Coronary artery (tissue), 2 donors: ENCODE measurements at places on chromosomes 5 and 9.
A peak's percentile ranks its signal among the peaks of the same experiment; 100 is the strongest.

DNA sequence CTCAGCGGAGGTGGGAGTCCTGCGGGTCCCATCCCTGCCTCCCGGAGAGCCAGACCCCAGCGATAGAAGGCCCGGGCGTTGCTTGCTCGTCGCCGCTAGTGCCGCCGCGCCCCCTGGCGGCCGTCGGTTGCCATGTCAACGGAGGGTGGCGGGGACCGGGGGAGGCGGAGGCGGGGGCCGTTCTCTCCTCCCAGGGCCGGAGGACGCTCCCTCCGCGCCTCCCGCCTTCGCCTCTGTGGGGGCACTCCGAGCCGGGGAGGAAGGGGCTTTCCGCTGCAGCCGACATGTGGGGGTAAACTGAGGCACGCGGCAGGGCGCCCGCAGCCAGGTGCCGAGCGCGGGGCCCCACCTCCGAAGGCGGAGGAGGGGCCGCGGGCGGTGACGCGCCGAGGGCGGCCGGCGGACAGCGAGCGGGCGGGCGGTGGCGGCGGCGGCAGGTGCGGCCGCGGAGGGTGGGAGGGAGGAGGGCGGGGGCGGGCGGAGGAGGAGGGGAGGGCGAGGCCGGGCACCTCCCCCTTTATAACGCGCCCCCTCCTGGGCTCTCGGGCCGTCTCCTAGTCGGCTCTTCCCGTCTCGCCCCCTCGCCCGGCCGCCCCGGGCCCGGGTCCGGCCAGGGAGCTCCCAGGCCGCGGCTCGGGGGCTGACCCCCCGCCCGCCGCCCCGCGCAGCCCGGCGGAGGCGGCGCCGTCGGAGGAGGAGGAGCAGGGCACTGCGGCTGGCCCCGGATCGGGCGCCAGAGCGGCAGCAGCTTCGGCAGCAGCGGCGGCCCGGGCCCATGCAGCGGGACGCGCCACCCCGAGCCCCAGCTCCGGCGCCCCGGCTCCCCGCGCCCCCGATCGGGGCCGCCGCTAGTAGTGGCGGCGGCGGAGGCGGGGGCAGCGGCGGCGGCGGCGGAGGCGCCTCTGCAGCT, 556 bp upstream of the CDK9 start:
- DNase-seq: peak; percentile 92

GRCh38 chr5:176534640-176535039, 2.6 kb downstream of the RNF44 start:
- no peak for DNase-seq

GRCh38 chr5:172370648-172371545, 83.4 kb downstream of the SH3PXD2B start:
- DNase-seq: no peak

GRCh38 chr9:69548681-69549080, 123.5 kb downstream of the APBA1 start:
- DNase-seq: no peak

- no peak for DNase-seq
These were observed 6.6 kb downstream of the PCDH12 start for GRCh38 chr5:141951332-141951781.

DNA sequence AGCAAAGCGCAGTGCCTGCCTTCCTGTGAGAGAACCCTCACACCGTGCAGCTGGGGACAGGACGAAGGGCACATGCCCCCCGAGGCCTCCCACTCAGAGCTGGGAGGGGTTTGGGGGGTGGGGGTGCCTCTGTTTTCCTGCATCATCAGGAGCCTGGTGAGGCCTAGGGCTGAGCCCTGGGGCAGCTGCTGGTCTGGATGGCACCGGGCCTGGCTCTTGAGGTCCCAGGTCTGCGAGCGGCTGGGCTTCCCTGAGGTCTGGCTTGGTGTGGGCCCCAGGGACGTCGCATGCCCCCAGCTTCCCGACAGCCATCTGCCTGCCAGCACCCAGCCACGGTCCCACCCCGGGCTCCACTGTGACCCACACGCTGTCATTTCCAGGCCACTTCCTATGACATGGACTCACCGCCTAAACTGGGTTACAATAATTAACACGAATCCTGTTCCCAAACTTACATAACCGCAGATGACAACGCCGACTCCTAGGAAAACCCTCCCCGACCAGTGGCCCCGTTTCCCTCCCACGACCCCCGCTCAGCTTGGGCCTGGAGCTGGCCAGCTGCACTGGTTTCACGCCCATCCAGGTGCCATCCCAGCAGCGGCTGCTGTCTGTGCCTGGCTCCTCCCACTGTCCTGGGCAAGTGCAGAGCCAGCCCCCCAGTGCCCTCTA, 8.7 kb downstream of the NACC2 start:
- no peak for DNase-seq

DNA sequence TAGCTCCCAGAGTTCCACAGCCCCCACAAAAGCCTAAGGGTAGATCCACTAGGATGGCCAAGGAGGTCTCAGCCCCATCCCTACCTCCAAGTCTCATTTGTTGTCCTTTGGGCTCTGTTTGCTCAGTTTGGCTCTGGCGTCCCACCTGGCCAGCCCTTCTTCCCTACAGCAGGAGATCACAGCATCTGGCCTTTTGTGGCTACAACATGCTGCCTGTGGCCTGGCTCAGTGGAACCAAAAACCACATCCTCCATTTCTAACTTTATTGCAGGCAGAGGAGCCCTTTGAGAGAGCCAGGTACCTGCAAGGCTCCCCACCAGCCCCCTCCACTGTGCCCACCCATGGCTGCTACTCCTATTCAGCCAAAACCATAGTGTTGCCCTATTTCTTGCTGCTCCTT, 11.4 kb downstream of the JADE2 start:
- DNase-seq: no peak

DNA sequence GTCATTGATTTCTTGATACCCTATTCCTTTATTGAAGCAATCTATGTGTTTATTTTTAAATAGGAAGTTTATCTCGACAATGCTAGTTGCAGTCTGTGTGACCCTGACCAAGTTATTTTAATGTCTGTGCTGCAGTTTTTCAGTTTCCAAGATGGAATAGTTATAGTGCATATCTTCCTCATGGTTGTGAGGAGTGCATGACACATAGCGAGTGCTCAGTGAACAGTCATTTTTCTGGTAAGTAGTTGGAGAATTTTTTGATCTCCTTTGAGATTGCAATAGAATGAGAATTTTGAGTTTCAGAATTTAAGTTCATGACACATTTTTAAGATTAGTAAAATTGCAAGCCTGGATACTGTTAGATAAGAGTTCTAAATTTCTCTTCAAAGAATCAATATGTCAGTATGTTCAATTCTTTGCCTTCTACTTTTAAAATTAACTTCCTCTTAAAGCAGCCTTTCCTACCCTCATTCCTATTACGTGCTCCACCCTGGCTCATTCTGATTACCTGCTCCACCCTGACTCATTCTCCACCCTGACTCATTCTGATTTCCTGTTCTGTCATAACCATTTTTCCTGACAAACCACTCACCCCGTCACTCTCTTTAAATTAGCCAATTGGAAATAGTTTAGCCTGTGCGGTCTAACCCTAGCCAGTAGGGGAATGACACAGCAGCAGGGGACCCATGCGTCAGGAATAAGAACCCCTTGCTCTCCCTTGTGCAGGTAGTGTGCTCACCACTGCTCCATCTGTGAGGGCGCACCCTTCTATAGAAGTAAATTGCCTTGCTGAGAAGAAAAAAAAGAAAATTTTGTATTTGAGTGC, 30.7 kb downstream of the SPIN1 start:
- no peak for DNase-seq

DNA sequence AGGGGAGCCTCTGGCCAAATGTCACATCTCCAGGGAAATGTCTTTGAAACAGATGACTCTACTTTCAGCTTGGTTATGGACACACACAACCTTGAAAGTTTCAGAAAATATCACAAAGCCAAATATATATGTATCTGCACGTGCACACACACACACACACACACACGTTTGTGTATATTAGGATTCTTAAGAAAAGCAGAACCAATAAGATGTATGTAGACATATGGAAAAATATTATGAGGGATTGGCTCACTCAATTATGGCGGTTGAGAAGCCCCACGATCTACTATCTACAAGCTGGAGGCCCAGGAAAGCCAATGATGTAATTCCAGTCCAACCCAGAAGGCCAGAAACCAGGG, 194.9 kb downstream of the PALM2AKAP2 start:
- DNase-seq: no peak

DNA sequence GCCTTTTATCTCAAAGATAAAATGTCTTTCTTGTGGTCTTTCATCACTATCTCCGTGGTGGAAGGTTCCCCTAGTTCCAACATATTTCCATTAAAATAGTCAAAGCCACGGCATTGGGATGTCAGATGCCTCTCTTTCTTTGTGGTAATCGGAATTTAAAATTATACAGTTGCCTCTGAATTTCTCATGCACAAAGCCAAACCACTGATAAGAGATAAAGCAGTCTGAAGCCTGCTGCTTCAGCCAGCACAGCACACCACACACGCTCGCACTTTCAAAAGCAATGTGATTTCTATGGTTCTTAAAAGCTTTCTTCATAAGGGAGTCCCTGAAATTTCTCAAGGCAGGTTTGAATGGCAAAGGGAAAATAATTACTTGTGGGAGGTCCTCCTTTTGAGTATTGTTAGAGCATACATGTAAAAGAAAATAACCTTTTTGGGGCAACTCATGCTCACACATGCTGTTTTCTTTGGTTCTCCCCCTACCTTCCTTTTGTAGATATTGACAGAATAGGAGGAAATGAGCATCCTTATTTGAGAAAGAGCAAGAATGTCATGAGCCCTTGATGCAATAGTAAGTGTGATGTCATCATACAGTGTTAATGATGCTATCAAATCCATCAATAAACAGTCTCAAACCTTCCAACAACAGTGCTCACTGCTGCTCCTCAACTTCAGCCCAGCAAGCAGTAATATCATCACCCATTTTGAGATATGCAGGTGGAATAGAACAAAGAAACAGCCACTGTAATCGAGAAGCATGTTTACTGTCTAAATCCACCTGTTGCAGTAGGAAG, 85.7 kb upstream of the PPP1R2B start:
- no peak for DNase-seq
